ENCODE measurements at places on chromosomes 2 and 18.

DNA sequence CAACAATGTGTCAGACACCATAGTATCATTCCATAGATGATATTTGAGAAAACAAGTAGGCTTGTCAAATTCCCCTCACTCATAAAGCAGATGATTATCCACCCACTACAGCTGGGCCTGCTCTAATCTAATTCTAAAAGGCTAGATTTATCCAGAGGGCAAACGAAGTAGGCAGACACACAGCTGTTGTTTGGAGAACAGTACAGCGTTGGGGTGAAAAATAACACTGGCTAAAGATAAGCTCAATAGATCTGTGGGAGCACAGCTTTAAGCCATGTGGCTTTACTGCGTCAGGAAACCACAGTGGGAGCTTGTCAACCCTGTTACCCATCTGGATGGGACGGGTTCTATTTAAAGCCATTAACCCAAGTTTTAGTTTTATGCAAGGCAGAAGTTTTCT is 48.9 kb upstream of the COBLL1 start:
- DNase-seq: no peak

DNA sequence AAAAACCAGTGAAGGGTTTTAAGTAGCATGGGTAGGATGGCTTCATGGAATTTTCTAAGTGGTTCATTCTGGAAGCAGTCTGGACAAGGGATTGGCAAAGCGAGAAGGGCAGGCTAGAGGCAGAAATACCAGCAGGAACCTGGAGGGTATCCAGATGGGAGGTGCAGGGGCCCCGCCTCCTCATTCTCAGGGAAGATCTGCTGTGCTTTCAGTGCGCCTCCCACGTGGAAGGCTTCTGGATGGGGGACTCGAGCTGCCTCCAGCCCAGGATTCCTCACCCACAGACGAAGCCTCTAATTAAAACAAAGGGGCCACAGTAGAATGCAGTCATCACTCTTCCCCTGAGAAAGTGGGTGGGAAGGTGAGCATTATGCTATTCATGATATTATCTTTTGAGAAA is 79.8 kb downstream of the VSNL1 start:
- DNase-seq: no peak

DNA sequence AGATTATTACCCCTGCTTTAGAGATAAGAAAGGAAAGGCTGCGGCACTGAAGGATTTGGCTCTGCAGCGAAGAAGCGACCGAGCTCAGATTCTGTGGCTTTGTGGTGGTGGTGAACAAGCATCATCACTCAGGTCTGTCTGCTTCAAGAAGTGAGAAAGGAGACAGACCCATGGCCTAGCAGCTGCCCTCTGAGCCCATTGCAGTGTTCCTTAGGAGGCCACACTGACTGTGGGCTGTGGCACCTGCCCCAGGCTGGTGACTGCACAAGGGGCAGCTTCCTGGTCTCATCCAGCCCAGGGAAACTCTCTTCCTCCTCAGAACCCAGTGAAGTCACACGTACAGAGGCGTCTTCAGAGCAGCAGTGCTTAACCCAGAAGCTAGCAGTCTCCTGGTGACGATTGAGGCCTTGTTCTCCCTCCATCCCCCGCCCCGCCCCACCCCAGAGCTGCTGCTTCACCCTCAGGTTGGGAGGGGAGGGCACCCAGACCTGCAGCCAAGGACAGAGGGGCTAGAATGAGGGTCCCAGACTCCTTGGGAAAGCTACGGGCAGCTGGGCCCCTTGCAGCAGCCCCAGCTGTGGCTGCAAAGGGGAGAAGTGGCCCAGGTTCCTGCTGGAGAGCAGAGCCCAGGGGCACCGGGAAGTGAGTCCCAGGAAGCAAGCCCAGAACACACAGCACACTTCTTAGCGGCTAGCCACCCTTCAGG is 22.2 kb downstream of the BIN1 start:
- no peak for DNase-seq

DNA sequence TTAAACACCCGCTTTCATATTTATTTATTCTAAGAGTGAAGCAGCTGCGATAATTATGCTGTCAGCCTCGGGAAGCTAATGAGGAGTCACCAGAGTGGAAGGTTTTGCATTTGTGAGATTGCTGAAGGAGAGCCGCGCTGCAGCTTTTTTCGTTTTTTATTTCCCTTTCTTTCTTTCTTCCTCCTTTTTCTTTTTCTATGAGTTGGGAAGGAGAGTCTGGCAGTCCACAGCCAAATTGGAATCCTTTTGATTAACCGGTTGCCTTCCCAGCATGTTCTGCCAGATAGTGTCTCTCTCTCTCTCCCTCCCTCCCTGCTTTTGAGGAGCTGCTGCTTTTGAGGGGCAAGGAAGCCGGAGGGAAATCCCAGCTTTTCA is 82.1 kb downstream of the CDK15 start:
- DNase-seq: no peak

DNA sequence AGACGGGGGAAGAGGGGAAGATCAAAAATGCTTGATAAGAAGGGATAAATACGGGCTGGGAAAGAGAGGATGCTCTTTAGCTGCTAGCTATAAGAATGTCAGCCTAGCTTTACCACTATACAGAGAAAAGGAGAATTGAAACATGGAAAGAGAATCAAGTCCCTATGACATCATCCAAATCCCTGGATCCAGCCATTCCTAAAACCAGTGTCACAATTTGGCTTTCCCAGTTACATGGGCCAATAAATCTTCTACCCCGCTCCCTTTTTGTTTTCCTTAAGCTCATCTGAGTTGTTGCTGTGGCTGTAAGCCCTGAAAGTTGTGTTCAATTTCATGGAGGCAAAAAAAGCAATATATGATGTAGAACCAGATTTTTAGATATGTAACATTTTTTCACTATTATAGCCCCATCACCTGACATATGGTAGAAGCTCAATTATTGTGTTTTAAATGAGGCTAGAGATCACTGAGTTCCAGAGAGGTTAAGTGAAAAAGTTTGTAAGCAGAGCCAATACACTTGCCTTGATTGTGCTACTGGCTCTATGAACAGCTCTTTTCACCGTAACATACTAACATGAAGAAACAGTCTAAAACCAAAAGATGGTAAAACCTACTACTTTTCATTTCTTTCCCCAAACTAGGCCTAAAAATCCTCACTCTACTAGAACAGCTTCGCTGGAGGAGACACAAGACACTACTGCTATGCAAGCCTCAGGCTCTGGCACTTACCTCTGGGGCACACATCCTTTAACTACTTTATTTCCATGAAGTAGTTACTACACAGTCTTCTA is 4.3 kb downstream of the HNRNPLL start:
- DNase-seq: no peak

DNA sequence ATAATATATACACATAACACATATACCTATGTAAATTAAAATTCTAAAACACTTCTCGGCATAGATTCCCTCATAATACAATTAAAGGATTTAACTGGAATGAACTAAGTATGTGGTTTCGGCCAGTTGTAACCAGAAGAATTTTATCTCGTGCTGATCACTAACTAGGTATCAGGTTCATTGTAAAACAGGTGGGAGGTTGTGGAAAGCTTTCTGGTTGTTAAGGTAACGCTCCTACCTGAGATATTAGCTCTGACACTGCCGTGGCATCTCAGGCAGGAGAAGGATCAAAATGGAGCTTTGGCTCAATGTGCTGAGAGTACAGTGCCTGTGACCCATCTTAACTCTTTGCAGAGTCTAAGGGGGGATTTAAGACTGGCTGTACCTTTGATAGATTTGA is 42.5 kb downstream of the SLC9A2 start:
- no peak for DNase-seq

- no peak for DNase-seq
Observed at GRCh38 chr2:177721087-177721486, 328.5 kb downstream of the AGPS start.

DNA sequence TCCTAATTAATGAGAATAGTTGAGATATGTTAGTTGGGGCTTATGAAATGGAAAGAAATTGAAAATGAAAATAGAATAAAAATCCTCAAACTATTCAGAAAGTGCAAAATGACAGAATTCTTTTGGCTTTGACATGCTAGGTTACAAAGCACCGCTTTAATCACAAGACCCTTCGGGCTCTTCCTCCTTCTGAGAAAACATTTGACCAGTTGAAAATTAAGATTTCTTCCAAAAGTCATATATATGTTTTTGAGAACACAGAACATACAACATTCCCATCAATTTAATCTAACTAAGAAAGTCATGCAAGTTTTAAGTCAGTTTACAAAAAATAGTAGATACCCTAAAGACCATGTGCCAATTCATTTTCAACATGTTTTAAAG is 2.2 kb upstream of the SLC40A1 start:
- DNase-seq: no peak

- no peak for DNase-seq
Observed at GRCh38 chr2:134679294-134679693, 39.5 kb downstream of the TMEM163 start.

DNA sequence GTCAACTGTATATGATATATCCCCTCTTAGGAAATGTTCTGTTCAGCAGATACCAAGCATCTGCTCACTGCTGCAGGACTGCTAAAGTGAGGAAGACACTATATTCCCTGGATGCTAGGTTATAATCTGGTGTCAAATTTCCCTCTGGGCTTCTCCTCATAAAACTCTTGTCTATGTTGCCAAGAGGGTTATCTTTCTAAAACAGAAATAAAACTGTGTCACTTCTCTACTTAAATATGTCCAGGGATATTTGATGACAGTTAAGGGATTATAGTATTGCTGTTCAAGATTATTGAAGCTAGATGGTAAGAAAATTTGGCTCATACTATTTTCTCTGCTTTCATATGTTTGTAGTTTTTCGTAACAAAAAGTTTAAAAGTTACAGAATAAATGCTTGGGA is 30.5 kb upstream of the SNRNP27 start:
- no peak for DNase-seq

DNA sequence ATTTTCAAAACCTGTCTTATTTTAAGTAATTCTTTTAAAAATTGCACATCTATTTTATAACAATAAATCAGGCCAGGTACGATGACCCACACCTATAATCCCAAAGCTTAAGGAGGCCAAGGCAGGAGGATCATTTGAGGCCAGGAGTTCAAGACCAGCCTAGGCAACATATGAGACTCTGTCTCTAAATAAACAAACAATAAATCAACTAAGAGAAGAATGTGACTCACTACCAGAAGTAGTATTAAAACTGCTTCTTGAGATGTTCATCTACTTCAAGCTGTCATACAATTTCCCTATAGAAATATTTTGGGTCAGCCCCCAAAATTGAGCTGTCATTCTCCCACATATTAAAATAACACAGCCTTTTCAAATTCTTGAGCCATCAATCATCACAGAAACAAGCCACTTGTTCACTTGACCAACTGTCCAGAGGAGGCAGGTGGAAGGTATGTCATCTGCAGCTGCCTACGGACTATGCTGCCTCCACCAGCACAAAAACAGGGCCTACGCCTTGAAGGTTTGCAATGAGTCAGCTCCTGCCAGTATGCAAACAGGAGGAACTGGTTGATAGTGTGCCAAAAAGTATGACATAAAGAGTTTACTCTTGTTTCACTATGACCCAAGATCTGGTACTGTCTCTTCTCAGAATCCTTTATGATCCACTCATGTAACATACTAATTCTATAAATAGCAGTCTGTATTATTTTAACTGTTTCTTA is 33.6 kb downstream of the KIDINS220 start:
- DNase-seq: no peak

GRCh38 chr2:186256540-186256939 is 229.5 kb upstream of the ZC3H15 start:
- DNase-seq: no peak

GRCh38 chr2:67208887-67209500 is 188.1 kb upstream of the ETAA1 start:
- no peak for DNase-seq

DNA sequence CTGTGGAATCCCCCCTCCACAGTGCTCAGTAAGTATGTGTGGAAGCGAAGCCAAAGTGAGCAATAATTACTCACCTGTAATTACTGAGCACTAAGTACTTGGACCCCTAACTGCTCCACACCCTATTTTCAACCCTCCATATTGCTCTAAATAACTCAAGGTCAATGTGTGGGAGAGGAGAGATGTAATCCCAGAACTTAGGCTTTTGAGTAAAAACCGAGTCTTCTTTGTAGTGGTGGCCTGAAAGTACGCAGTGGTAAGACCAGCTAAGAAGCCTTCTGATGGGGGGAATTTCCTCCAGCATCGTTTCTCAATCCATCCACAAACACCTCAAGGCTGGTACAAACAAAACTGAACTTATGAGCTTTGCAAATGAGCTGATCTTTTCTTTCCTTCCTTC is 551.6 kb downstream of the ZEB2 start:
- DNase-seq: no peak

DNA sequence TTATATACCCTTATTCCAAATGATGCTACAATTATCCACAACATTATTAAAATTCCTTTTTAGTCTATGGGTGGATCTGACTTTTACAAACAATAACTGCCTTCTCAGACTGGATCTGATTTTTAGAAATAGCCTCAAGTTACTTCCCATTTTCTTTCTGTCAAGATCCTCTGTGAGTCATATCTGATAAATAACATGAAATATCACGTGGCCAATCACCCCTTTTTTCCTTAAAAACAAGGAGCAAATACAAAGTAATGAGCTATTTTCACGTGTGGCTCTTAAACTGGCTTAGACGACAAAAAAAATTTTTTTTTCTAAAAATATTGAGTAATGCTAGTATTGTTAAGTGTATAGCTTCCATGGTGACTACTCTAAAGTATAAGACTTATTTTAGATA is 6.7 kb downstream of the PELI1 start:
- no peak for DNase-seq

- DNase-seq: no peak
Observed at GRCh38 chr2:218727502-218728165, 17.0 kb downstream of the TTLL4 start.

- no peak for DNase-seq
Observed at GRCh38 chr2:205288686-205289085, 393.6 kb upstream of the NRP2 start.

DNA sequence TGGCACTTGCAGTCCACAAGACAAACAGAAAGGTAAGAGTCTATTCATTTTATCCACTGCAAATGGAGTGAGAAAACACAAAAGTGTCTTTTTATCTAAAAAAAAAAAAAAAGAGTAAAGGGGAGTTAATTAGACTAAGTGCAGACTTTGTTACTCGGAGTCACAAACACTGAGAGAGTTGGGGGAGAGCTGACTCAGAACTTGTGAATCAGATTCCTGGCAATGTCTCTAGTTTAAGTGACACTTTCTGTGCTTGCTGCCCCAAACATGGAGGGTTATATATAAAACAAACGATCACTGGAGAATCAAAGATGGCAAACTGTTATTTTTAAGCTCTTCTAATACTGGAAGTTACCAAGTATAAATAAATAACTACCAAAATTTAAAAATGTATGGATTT is 505.8 kb upstream of the NRP2 start:
- DNase-seq: no peak

- DNase-seq: no peak
Observed at GRCh38 chr2:16223841-16224177, 283.5 kb downstream of the MYCN start.

DNA sequence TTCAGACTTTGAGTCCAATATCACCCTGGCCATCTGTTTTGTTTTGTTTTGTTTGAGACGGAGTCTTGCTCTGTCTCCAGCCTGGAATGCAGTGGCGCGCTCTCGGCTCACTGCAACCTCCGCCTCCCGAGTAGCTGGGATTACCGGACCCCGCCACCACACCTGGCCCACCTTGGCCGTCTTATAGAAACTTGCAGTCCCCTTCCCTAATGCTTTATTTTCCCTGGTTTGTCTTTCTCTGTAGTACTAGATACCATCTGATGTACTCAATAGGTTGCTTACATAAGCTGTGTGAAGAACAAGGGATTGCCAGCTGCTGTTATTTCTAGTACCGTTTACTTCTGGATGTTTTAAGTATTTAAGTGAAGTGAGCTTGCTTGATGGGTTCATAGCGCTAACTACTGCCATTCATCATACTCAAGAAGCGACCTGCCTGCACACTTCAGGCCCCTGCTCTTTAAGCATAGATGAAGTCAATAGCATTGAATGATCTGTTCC is 1.2 kb downstream of the RPL31 start:
- DNase-seq: no peak

GRCh38 chr2:218405746-218406208 is 6.1 kb downstream of the CTDSP1 start:
- no peak for DNase-seq

All from stimulated activated CD8-positive, alpha-beta memory T cell treated with anti-CD3 and anti-CD28 coated beads, Interleukin-7, amount 100 ng/mL, for 1 hour (primary cell).